ENCODE measurements at places on chromosomes 6 and 20. TPM values are rescaled to one million over a fixed set of nuclear protein-coding genes. Genes with fewer than 3 reads are reported as not detected.

GABRR1 gene
- not detected for polyA plus RNA-seq

FOXS1 gene
- polyA plus RNA-seq: 3.2 TPM

ALDH8A1 gene
- 0.59 TPM for polyA plus RNA-seq

BNIP5 gene
- not detected for polyA plus RNA-seq

ADGRF1 gene
- 10.5 TPM for polyA plus RNA-seq

GSTA3 gene
- 1.1 TPM for polyA plus RNA-seq

HLA-DOA gene
- polyA plus RNA-seq: 12.8 TPM

GGTLC1 gene
- 98.4 TPM for polyA plus RNA-seq

RREB1 gene
- 8.9 TPM for polyA plus RNA-seq

Data from lung (tissue), 17 donors.